Renal pelvis (tissue), 12 donors: ENCODE measurements at places on chromosomes 7 and 10. TPM values are rescaled to one million over a fixed set of nuclear protein-coding genes. Genes with fewer than 3 reads are reported as not detected.

DNA sequence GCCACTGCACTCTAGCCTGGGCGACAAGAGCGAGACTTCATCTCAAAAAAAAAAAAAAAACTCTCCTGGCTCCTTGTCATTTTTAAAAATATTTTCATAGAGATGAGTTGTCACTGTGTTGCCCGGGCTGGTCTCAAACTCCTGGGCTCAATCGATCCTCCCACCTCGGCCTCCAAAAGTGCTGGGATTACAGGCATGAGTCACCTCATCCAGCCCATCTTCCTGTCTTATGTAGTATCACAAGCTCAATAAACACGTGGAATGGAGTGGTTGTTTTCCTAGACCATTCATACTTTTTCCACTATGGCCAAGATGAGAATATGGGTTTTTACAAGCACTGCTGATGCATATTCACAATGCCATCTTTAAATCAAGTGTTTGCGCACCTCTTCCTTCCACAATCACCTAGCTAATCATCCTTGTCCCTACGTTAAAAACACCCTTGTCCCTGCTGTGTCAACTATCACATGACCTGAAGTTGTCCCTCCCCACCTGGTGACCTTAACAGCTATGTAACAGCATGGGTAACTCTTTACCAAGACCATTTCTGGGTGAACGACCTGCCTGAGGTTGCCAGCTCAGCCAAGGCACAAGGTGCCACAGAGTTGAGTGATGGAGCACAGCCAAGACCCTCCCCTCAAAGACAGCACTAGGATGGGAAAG, 21.3 kb downstream of the DLG5 start:
- no peak for DNase-seq

DNA sequence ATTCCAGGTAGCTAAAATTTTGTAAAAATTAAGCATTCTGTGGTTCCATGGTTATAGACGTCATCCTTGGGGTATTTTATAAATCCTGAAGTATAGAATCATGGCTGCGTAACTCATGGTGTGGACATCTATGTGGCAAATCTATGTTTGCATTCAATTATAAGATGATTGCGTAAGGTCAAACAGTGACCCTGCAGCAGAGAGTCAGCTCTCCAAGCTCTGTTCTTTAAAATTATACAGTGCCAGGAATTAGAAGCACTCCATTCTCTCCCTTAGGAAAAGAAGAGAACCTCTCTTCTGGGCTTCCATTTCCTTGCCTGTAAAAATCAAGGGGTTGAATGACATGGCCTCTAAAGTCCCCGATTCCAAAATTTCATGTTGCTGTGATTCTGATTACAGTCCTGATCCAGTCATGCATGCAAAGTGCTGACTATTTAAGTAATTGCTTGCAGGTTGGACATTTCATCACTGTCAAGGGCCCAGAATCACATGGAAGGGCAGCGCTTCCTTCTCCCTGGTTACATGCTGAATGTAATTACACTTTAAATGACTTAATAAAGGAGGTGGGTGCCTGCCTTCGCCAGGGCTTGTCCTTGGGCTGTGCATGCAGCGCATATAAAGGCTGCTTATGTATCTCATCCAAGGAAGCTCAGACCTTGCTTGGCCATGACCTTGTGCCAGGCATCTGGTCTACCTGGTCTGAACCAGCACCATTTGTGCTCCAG, 550.7 kb downstream of the TYW1 start:
- peak; percentile 8 for DNase-seq

GRCh38 chr10:42916974-42917373, 134.4 kb downstream of the BMS1 start:
- no peak for DNase-seq

DNA sequence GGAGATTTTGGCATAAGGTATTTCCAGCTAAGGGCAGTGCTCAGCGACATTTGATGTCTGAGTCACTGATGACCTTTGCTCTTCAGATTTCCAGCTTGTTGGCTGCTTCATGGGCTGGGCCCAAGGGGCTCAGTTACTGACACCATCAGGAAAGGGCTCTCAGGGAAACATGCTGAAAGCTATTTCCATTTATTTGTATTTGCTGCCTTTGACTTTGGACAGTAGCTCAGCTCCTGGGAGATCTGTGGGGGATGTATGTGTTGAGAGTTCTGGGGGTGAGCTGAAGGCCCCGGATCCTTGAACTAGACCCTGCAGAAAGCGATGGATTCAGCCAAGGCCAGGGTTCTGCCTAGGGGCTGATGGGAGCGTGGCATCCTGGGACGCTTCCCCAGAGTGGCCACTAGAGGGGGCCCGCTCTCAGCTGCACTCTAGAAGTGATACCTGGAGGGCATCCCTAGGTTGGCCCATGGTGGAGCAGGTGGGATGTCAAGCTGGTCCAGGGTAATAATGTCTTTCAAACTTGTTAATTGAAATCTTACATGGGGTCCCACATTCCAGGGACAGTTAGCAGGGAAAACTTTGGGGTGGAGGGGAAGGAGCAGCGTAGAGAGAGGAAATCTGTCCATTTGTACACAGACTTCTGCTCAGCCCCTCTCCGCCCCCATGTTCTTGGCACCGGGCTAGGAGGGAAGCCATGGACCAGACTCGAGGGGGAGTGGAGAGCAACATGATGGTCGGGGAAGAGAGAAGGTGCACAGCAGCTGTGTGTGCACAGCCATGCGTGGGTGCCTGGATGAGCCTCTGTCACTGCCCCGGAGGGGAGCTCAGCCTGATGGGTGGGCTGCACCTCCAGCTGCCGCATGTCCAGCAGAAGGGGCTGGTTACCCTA, 3.0 kb upstream of the BTBD16 start:
- DNase-seq, result no peak

DNA sequence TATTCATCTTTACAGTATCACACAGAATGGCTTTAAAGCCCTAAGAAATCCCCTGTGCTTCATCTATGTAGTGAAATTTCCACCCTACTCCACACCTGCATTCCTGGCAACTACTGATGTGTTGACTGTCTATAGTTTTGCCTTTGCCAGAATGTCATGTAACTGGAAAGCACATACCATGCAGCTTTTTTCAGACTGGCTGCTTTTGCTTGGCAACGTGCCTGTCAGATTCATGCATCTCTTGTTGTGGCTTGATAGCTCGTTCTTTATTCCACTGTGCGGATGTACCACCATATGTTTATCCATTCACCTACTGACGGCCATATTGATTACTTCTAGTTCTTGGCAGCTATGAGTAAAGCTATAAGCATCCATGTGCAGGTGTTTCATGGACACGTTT, 30.6 kb downstream of the RBM17 start:
- DNase-seq, result no peak

DNA sequence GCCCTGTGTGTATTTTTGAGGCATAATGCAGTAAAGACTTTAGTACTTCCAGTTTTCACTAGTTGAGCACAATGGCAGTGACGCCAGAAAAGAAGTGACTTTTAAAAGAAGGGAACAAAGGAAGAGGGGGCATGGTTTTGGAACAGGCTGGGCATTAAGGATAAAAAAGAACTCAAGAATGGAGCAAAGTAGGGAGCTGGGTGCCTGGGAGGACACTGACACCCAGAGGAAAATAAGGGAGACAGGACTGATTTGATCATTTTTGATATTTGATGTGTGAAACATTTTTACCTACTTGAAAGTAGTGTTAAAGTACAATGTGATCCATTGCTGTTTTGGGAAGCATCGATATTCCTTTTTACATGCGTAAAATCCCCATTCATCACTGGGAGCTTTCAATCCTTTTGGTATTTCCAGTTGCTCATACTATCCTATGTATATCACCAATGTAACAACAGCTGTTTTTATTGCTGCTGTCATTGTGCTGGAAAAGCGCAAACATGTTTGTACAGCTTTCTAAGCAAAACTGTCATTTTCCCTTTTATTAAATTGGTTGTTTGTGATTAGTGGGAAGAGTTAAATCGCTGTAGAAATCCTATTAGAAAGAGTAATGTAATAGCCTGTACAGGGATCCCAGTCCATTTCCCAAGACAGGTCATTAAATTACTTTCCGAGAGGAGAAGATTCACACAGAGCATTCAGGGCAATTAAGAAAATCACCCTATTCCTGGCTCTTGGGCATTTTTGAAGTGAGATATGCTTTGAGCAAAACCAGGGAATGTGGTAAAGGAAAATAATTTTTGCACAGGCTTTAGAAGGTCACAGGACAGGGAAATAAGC, 85.2 kb downstream of the ADAM12 start:
- no peak for DNase-seq

DNA sequence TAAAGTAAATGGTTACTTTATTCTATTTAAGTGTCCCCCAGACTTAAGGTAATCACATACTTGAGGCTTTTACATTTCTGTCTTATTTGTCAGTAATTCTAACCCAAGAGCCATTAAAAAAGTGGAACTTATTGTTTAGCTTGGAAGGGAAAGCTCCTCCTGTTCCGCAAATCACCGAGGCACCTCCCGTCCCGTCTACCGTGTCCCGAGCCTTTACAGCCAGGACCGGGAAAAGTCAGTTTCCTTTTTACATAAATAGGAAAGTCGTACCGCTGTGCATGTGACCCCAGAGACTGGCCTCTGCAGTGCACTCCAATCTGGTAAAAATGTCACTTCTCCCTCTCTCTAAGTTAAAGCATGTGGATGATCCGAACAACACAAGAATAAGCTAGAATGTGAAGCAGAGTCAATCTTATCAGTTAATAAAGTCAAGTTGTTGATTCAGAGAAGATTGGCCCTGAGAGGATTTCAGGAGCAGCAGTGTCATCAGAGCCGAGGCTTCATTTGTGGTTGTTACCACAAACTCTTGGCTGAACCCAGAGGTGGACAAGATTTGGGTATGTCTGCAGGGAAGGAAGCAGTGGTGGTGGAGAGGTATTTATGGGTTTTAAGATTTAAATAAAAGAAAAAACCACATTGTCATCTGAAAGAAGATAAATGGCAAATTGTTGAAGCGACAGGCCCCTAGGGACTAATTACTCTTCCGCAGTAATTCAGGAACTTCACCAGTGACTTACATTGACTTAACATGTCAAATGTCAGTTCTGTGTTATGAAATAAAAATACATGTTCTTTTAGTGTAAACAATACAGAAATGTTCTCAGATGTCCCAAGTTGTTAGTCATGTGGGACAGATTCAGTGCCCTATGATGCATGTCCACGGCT, 316.6 kb upstream of the ZNF32 start:
- no peak for DNase-seq

DNA sequence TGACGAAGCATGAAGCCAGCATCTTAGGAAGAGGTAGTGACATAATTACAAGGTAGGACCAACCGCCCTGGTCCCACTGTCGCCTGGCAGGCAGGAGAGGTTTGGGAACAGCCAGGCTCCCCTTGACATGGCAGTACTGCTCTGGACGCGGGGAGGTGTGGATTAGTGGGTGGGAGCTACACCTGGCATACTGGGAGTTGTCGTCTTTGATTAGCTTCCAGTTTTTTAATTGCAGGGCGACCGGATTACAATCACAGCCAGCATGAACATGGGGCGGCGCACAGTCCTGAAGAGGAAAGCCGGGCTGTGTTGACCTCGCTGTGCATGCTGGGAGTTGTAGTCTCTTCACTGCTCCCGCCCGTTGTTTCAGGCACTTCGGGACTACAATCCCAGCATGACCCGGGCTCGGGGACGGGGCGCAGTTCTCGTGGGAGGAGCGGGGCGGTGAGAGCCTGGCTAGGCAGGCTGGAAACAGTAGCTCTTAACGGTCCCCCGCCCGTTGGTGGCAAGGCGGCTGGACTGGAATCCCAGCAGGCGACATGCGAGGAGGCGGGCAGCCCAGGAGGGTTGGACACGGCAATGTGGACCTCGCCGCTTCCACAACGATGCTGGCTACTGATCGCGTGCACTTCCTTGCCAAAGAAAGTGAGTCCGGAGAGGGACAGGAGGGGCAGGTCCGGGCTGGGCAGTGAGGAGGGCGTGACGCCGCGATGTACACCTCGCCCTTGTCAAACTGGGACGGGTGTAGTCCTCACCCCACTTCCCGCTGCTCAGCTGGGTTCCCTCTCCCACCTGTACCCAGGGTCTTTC, 98.0 kb upstream of the ZNF722 start:
- peak; percentile 15 for DNase-seq

DNA sequence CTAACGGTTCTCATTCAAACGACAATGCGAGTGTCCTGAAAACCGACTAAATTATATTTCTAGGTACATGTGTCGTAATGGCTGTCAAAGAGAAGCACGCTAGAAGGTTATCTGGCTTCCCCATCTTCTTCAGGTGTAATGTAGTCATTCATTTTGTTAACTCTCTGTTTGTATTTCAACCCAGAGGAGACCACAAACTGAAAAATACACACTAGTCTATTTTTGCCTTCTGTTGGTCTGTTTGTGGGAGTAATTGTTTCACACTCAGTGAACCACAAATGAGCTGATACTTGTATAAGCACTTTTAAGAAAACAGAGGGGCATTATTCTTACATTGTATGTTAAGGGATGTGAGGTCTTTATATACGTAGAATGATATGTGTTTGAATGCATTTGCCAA, 305.9 kb downstream of the GATA3 start:
- no peak for DNase-seq

DNA sequence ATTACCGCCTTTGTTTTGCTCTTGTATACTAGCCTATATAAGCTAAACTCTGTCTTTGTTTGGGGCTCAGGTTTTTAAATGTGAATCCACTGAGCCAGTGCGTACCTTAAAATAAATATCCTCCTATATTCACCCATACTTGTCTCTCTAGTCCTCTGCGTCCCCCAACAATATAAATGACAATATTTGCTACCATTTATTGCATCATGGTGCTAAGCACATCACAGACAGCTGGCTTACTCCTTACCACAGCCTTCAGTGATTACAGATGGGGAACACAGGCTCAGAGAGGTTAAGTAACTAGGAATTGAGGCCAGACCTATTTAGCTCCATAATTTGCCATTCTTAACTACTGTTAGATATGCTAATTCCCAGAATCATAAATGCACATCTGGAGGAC, 3.4 kb upstream of the ADCK2 start:
- DNase-seq, result no peak

DNA sequence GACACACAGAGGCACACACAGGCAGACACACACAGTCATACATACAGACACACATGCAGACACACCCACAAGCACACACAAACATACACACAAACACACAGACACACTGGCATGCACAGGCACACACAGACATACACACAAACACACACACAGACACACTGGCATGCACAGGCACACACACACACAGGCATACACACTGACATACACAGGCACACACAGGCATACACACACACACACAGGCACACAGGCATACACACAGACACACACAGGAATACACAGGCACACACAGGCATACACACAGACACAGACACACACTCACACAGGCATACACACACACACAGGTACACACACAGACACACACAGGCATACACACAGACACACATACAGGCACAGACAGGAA, 340.7 kb upstream of the VSTM2A start:
- no peak for DNase-seq

CUZD1 gene
- 1.7 TPM for polyA plus RNA-seq

TEX47 gene
- polyA plus RNA-seq, result not detected

C10orf62 gene
- 0.31 TPM for polyA plus RNA-seq

RTKN2 gene
- polyA plus RNA-seq, result 10.1 TPM
